Stimulated activated CD8-positive, alpha-beta memory T cell treated with anti-CD3 and anti-CD28 coated beads, Interleukin-4, amount 100 ng/mL, for 1 hour (primary cell): ENCODE measurements at places on chromosomes 1 and 21.

GRCh38 chr1:197178998-197179397, 32.5 kb upstream of the ASPM start:
- no peak for DNase-seq

DNA sequence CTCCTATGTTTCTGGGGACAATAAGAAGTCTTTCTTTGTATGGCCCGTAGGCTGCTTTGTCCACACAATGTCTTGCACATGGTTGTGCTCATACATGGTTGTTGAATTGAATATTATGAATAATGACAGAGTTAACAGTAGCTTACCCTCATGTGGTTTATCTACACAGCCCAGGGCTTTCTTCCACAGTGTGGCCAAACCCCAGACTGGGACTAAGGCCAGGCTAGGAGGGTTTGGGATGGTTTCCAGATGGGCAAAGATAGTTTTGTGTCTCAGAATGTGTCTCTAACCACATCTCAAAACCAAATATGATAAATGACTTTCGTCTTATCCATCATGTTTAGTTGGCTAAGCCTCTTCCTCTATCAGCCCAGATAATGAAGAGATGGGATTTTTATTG, 65.2 kb downstream of the CACNA1E start:
- no peak for DNase-seq

DNA sequence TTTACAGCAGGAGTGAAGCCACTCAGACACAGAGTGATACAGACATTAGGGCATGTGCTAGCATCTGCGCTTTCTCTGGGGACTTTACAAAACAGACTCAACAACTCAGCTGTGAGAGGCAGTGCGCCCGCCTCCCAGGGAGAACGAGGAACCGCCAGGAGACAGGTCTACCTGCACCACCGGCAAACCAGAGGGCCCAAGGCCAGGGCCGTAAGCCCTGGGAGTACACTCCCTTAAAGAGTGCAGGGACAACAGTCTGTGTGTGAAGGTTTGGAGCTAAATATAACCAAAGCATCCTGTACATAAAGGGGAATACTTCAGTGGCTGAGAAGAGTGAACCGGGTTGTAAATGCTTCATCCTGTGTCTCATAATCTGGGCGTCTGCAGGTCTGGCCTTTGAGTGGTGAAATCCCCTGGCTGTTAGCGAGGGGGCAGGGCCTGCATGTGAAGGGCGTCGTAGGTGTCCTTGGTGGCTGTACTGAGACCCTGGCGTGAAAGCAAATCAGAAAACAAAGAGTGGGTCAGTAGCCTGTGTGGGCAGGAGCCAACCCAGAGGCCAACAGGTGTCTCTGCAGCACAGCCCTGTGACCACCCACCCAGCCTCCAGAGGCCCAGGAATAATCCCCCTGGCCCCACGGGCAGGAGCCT, 86.9 kb downstream of the CD247 start:
- no peak for DNase-seq

DNA sequence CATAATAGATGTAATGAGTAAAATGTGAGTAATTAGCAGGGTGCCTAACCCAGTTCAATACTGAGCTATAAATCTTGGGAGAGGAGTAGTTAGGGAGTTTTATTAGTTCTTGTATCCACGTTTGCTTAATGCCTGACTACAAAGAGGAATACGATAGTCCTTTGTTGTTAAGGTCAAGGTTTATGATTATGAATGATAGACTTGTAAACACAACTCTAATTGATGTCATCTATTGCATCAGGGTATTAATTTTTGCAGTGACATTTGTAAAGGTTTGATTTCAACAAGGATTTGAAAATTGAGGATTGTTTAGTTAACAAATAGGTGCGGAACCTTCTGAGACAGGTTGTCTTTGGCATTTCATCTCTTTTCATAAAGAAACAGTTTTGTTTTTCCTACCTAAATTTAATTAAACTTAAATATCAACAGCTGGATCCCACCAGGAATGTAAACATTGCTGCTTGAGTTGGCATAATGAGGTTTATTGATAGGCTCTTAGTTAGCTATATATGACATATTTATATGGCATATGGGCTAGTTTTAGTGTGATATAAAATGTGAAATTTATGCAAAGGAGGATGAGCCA, 9.7 kb downstream of the SOAT1 start:
- DNase-seq = no peak

- DNase-seq = no peak
Measured at GRCh38 chr1:3712573-3713535, 39.4 kb upstream of the CCDC27 start.

- DNase-seq = no peak
Measured at GRCh38 chr1:43134068-43134467, 38.0 kb downstream of the EBNA1BP2 start.

- DNase-seq = no peak
Measured at GRCh38 chr1:203559523-203559922, 65.6 kb downstream of the OPTC start.

DNA sequence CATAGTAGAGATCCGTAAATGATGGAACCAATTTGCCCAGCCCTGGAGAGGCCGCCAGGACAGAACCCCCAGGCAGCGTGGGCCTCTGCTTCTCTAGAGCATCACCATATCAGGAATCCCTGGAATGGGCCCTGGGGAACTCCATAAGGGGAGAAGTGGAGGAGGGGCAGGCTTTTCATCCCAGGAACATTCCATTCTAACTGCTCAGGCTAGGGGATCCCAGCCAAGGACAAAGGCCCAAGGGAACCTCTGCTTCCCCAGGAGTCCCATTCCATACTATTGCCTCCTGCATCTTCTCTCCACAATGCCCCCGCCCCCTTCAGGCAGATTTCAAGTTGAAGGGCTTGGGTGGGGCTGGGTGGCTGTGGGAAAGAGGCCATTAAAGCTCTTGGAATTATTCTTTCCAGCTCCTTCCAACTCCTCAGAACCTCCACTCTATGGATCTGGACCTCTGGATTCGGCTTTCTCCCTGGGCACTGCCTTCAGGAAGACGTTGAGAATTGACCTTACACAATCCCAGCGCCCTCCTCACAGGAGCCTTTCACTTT, 6.0 kb downstream of the TRNP1 start:
- no peak for DNase-seq

GRCh38 chr21:46100426-46100825, 2.5 kb downstream of the COL6A2 start:
- DNase-seq = no peak

GRCh38 chr1:66452162-66452561, 81.8 kb upstream of the SGIP1 start:
- no peak for DNase-seq

- no peak for DNase-seq
Measured at GRCh38 chr1:103024051-103024450, 84.3 kb downstream of the COL11A1 start.

GRCh38 chr1:220691053-220691684, 1.0 kb downstream of the C1orf115 start:
- no peak for DNase-seq

- no peak for DNase-seq
Measured at GRCh38 chr1:117644696-117645311, 39.0 kb downstream of the TENT5C start.

DNA sequence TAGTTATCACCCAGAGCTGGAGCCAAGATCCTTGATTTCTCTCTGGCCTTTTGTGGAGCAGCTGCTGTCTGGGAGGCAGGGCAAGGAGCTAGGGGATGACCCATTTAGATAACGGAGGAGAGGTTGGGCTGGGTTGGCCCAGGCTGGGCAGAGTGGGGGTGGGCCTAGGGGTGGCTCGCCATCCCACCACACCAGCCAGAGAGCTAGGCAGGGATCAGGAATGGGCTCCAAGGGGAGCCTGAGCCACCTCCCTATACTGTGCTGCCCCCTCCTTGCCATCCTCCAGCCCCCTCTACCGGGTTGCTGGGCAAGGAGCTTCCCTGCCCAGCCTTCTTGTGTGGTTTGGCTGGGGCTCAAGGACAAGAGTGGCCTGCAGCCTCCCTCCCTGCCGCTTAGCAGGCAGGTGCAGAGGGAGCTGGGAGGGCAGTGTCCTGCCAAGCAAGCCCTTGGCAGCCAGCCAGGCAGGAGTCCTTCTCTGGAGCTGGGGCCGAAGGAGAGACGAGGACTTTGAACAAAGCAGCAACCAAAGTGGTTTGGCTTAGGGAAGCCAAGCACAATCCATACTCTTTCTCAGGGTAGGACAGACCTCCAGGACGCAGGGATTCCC, 4.1 kb downstream of the NUAK2 start:
- DNase-seq = no peak

- DNase-seq = no peak
Measured at GRCh38 chr1:11384170-11384554, 94.8 kb upstream of the DISP3 start.

DNA sequence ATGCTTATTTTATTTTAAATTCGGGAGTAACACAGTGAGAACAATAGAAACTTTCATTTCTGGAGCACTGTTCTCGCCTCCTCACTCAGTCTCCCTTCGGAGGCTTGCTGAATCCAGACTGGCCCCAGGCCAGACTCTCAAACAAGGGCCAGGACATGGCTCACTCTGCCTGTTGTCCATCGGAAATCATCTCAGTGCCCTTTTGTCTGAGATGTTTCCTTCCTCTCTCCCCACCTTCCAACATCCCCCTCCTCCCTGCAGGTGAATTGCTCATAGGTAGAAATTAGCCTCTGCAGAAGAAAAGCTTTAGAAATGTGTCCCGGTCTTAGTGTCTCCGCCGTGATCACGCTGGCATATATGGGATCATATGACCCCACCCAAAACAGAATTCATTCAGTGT, 55.2 kb downstream of the ERG start:
- DNase-seq = no peak

- no peak for DNase-seq
Measured at GRCh38 chr1:111234258-111234657, 6.7 kb downstream of the CHI3L2 start.

DNA sequence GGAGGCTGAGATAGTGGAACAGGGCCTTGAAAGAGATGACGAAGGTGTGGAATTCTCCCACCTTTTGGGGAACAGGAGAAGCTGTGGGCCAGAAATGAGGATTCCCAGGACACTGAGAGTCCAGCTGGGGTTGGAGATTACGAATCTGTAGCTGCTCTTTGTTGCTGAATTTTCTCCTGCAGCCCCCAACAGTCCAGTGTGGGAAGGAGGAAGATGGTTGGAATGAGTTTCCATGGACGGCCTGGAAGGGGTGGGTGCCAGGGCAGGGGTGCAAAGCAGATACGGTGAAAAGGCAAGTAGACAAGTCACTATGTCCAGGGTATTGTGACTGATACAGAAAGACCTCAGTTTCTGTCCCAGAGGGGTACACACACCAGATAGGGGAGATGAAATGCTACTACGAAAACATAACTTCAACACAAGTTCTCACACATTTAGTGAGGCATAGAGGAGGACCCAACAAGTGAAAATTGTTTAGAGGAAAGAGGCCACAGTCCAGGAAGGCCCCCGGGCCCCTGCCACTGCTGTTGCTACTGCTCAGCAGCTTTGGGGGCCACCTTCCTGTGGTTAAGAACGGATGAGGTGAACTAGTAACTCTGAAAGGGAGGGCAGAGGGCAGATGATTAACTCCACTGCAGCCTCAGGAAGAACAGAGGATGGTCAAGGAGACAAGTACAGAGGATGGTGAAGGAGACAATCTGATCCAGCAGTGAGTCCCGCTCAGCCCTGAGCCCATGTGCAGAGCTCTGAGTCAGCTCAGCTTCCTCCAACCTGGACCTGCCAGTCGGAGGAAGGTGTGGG, 7.3 kb downstream of the CD244 start:
- DNase-seq = no peak

- DNase-seq = no peak
Measured at GRCh38 chr1:1014799-1015681, 1.7 kb downstream of the ISG15 start.

DNA sequence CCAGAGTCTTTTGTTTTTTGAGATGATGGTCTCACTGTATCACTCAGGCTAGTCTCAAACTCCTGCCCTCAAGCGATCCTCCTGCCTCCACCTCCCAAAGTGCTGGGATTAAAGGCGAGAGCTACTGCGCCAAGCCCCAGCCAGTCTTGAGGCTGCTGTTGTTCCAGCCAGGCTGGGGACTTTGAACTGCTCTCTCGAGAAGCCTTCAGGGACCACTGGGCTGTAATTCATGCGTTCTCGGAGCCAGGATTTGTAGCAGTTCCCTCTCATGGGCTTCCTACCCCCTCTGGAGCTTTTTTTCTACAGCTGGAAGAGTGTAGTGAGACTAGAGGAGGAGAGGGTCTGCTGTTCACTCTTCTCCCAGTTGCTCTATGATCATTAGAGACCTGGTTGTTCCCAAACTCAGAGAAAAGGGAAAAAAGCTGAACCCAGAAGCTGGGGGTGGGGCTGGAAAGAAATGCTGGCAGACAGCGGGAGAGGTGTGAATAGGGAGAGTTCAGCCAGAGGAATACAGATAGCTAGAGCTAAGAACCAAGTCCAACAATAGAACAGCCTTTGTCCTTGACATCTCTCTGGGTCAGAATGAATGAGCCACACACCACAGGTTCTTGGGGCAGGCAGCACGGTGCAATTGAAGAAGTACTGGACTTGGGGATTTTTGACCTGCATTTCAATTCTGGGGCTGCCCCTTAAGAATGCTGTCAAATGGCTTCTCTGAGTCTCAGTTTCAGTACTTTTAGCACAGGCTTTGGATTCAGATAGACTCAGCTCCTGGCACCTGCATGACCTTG, 13.2 kb upstream of the SLC41A1 start:
- no peak for DNase-seq

DNA sequence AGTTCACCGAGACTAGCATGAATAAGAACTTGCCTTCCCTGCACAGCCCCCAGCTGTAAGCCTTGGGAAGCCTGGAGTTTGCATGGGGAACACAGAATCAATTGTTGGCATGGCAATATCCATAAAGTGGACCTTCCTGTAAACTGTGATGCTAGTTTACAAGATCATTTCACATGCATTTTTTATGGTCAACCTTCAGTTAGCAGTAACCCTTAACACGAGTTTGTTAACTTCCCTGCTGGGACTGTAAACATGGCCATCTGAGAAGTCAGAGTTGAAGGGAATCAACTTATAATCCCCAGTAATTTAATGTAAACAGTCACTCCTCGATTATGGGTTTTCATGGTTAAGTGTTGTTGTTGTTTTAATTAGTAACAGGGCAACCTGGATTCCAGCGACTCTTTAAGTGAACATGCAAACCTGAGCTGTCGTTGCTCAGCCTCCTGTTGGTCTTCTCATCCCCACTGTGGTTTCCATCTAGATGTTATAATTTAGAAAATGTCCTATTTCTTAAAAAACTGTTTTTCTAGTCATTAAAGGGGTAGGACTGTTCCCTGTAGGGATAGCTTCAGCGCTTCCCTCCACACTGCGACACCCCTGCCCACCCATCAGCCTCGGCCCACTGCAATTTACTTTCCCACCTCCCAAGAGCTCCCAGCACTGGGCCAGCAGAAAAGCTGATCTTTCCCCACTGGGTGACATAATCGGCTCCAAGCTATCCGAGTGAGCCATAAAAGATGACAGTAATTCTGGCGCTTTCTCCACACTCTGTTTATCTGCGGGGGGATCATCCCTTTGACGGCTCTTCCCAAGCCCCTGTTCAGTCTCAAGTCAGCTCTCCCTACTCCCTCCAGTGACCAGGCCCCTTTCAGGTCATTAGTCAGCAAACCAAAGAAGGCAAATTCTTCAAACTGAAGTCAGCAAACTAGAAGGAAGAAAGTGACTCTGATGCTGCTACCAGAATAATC, 107.6 kb upstream of the IPO9 start:
- no peak for DNase-seq

GRCh38 chr21:24785033-24785432, 822.2 kb downstream of the MRPL39 start:
- no peak for DNase-seq
